ENCODE measurements at places on chromosomes 16 and 17.

DNA sequence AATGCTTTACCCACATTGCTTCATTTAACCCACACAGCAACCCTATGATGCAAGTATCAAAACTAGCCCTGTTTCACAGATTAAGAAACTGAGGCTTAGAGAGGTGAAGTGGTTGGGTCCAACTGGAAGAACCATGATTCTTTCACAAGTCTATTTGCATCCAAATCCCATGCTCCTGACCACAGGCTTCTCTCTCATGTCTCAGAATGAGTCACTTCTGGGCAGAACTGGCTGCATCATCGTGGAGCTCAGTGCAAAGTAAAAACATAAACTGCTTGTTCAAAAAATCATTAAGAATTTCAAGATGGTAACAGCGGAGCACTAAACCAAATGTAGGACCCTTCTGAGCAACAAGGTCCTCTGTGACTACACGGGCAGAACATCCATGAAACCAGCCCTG lies 20.2 kb upstream of the CES1 start:
- peak; percentile 12 for DNase-seq

DNA sequence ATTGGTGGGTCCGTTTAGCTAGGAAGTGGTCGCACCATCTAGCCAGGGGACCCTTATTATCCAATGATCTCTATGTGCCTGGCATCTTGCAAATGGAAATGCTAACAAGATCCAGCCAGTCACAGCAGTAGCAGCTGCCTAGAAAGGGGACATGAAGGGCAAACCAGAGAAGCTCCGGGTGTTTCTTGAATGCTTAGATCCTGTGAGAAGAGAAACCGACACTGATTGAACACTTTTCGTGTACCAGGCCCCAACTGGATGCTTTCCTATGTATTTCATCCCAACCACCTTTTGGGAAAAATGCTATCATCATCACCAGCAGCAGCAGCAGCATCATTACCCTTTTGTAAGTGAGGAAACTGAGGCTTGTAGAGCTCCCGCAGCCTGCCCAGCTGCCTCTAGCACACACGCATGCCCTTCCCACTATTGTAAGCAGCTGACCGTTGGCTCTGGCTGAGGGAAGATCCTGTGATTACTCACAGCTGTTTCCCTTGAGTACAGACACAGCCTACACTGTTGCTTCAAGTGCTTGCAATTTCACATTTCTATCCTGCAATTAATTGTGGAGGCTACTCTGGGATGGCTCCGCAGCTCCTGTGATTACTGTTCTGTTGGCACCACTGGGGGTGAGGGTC lies 180.7 kb upstream of the CACNG5 start:
- peak; percentile 44 for DNase-seq

- DNase-seq: peak; percentile 89
Measured at GRCh38 chr17:43341715-43342588, 56.8 kb upstream of the ARL4D start.

DNA sequence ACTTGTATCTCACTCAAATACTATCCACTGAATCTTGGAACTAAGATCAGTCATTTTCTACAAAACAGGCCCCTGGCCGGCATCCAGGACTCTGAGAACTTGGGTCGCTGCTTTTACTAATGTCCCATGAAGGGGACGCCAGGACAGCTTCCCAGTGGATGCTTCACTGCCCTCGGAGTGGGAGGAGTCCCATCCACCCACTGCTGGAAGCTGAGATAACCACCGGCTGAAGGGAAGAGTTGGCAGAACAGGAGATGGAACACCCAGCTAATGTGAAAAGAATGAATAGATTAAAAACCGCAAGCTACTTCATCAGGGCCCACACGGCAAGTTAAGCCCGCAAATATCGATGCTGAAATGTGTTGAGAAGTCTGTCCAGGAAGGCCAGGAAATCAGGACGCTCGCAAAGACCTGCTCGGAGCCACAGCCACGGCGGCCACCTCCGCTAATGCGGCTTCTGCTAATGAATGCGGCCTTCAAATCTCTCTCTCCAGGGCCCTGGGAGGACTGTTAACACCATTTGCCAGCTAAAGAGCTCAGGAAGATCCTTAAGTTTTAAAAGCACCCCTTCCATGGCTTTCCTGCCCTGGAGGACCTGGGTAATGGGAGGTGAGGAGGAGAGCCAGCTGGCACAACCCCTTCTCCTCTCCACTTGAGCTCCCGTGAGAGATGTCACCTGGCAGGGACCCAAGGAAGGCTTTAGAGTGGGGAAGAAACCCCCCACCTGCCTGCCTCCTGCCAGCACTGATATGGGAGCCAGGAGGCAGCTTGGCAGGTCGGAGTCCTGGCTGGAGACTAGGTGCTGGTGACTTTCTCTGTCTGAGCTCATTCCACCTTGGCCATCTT lies 226.6 kb upstream of the RPL38 start:
- DNase-seq: no peak

GRCh38 chr16:90001761-90002503 lies 17.3 kb downstream of the DBNDD1 start:
- DNase-seq: no peak

DNA sequence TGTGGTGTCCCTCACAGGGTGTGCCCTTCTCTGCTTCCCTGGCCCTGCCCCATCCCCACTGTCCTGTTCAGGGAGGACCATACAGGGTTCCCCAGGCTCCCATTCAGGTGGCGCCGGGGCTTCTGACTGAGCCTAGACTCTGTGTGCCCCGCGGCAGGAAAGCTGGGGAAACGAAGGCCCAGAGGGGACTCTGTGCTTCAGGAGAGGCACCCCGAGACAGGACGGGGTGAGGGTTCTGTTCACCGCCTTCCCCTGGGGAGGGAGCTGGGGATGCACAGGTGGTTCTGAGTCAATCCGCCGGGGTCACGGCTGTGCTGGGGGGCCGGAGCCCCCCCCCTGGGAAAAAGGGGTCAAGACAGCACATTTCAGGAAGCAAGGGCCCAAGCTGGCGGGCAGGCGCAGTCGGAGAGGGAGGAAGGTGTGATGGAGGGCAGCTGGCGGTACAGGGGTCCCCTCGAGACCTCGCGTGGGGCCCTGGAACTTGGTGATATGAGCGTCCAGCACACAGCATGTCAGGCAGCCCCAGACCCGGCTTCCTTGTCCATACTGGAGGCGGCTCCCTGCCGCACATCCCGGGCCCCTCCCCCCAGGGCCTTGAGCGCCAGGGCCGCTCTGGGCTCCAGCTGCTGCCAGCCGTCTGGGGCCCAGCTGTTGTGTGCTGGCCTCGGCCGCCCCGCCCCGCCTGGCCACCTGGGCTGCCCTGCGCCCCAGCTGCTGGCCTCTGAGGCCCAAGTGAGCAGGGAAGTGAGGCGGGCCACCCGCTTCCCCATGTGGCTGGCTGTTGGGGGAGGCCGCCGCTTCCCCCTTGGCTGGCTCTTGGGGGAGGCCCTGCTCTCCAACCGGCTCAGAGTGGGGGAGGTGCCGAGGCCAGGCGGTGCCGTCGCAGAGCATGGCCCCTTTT lies 5.6 kb upstream of the NOTUM start:
- no peak for DNase-seq

GRCh38 chr16:81992859-81993258 lies 18.4 kb downstream of the SDR42E1 start:
- no peak for DNase-seq

- no peak for DNase-seq
Measured at GRCh38 chr17:45366691-45367090, 49.9 kb upstream of the MAP3K14 start.

GRCh38 chr16:15749371-15749770 lies 99.3 kb downstream of the NDE1 start:
- DNase-seq: peak; percentile 29

GRCh38 chr16:16021988-16022682 lies 72.7 kb downstream of the ABCC1 start:
- peak; percentile 97 for DNase-seq

GRCh38 chr16:14301169-14302030 lies 230.3 kb downstream of the MRTFB start:
- peak; percentile 42 for DNase-seq

DNA sequence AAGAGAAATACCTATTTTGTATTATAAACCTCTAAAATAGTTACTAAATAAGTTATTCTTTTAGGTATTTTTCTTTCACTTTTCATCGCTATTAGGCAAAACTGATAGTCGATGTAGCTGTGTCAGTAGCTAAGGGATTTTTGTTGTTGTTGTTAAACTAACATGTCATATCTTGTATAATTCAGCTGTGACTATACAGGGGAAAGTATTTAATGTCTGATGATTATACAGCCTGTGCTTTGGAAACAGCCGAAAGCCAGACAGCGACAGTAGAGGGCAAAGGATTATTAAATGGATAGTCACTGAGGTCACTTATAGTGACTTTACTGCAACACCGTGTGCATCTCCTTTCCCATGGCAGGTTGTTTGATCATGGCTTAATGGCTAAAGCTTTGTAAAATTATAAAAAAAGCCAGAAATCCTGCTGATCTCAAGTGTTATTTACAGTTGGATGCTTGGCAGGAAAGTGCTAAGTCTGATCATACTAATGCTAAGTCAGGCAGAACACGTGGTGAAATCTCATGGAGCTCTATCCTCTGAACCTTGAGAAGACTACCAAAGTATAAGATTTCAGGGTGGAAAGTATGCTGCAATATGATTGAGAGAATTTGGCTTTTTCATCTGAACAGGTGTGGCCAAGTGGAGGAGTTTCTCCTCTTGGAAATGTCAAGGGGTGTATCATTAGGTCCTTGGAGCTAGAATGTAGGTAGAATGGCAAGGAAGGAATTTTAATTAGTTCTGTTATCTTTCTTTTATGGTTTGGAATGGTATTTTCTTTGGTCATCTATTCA lies 88.4 kb downstream of the FTO start:
- DNase-seq: no peak

DNA sequence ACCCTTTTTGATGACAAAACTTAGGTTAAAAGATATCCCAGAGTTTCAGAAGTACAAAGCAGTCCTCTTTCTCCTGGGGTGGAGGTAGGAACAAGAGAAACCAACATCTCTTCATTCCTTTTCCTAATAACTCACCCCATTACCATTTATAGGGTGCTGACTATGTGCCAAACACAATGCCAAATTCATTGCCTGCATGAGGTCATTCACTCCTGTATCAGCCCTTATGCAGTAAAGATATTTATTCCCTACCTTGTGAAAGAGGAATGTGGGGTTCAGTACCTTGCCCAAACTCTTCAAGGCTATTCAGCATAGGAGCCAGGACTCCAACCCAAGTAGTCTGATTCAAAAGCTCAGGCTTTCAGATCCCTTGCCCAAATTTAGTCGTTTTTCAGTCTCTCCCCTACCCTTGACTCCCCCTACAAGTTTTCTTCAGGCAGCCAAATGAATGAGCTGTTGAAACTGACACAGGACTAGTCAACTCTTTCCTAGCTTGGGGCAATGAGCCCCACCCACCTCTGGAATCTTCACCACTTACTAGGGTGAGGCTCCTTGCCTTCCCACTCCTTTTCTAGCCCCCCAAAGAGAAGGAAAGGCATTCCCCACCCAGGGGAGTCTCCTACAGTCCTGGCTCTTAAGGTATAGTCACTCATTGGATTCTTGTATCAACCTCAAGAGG lies 5.9 kb downstream of the KRT14 start:
- DNase-seq: peak; percentile 42

GRCh38 chr16:89395150-89396142 lies 94.9 kb downstream of the ANKRD11 start:
- DNase-seq: peak; percentile 94

- DNase-seq: no peak
Measured at GRCh38 chr16:77928096-77928495, 94.3 kb upstream of the CLEC3A start.

DNA sequence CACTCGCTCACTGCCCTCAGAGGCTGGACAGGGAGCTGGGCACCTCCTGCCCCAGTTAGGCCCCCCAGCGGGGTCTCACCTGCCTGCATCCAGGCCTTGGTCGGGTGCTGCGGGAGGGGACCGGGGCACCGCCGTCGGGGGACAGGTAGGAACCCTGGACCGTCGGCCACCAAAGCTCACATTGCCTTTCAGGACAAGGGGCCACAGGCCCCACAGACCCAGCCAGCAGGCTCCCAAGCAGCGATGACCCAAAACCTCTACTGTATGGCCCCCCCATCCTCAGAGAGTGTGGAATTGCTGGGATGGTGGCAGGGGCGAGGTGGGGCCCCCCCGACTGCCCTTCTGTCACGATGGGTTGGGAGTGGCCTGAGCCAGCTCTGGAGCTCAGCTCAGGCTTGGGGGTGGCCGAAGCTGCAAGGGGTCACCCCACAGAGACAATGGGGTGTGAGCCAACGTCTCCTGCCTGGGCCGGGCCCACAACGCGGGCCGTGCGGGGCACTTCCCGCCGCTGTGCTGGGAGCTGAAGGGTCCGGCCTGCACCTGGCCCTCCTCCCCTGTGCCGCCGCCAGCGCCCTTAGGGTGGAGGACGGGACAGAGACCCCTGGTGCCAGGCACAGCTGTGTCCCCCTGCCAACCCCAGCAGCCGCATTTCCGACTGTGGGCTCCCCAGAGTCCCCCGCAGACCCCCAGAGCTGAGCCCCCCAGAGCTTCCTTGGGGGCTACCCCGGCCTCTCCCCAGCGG lies 498 bp downstream of the IGFALS start:
- no peak for DNase-seq

DNA sequence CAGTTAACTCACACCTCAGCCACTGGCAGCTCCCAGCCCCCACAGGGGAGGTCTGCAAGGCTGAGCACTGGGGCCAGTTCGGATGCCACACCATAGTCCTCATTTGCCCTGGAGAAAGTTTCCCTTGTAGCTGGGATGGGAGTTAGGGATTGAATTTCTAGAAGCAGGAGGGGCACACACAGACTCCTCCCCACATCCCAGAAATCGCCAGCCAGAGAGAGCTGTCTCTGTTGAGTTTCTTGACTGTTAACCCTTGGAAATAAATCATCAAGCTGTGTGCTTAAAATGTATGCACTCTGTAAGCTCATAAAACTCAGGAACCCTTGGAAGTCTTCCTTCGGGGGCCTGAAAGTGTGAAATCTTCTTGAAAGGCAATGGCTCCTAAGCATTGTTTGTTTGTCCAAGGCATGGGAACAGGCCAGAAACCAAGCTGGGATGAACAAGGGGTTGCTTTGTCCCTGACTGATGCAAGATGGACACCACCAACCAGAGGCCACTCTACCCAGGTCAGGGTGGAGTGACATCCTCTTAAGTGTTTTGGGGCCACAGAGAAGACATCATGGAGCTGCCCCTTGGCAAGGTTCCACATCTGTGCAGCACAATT lies 394 bp upstream of the PRM3 start:
- DNase-seq: no peak

DNA sequence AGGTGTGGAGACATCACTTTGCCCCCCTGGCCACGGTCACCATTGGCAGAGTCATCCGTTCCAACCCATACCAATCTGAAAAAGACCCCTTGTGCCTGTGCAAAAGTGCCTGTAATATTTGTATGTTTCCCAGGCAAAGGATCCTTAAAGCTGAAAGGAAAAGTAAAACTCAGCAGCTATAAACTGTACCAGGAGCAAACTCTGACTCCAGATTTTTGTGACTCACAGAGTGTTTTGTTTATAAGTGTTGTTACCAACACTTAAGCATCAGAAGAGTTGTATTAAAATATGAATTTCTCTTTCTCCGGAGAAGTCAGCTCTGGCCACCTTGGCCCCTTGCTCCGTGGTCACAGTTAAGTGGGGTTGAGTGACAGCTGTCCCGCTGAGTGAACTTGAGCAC lies 75.9 kb downstream of the IRX6 start:
- DNase-seq: no peak

- DNase-seq: no peak
Measured at GRCh38 chr17:50731575-50732460, 12.4 kb downstream of the LUC7L3 start.

Measured in fibroblast of skin of back (primary cell).